ENCODE measurements at places on chromosomes 16 and 17.

GRCh38 chr17:77496831-77497577, 356.2 kb downstream of the SEC14L1 start:
- DNase-seq: no peak

- peak; percentile 50 for DNase-seq
Observed at GRCh38 chr17:47889734-47890529, 6.1 kb upstream of the SP2 start.

- DNase-seq: no peak
Observed at GRCh38 chr16:62596125-62596524, 559.9 kb upstream of the CDH8 start.

- peak; percentile 83 for DNase-seq
Observed at GRCh38 chr17:7843536-7844291, 9.7 kb downstream of the KDM6B start.

Measured in NCI-H748 treated with DMSO at 0.1 percent for 48 hours (cell line).